Dermis microvascular lymphatic vessel endothelial cell (primary cell): ENCODE measurements at places on chromosomes 3 and 15. TPM values are rescaled to one million over a fixed set of nuclear protein-coding genes. Genes with fewer than 3 reads are reported as not detected.
A peak's percentile ranks its signal among the peaks of the same experiment; 100 is the strongest.

The CD80 gene
- under 0.01 TPM in 1 of 2 replicates, not detected in the other for total RNA-seq

The C3orf22 gene
- not detected in 2 replicates for total RNA-seq

The CLSTN2 gene
- total RNA-seq = under 0.01 and 0.13 TPM in 2 replicates

The SERPINI2 gene
- total RNA-seq = not detected in 2 replicates

The CHRD gene
- 0.63 and 0.77 TPM in 2 replicates for total RNA-seq

GRCh38 chr3:105253225-105253624, 113.5 kb upstream of the ALCAM start:
- peak; percentile 86 for DNase-seq

DNA sequence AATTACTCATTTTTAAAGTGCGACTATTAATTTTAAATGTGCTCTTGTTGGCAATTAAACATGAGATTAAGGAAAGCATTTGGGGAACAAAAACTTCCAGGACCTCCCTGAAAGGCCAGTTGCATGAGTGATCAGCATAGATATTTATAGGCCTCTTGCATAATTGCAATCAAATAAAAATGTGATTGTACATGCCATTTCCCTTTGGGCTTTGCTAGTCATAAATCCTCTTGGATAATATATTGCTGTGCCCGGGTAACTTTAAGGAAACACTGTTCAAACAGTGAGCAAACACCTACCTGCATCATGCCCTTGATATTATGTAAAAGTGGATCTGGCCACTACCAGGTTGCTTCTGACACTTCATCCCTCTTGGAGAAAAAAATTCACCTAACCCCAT, 239.1 kb downstream of the MCTP2 start:
- DNase-seq = no peak

DNA sequence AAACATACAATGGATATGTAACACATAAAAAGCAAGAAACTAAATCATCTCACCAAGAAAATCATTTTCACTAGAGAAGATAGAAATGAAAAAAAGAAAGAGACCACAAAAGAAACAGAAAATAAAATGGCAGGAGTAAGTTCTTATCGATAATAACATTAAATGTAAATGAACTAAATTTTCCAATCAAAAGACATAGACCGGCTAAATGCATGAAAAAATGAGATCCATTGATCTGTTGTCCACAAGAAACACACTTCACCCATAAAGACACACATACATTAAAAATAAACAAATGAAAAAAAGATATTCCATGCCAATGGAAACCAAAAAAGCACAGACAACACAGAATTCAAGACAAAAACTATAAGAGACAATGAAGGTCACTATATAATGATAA, 1771.9 kb downstream of the SI start:
- DNase-seq = no peak

DNA sequence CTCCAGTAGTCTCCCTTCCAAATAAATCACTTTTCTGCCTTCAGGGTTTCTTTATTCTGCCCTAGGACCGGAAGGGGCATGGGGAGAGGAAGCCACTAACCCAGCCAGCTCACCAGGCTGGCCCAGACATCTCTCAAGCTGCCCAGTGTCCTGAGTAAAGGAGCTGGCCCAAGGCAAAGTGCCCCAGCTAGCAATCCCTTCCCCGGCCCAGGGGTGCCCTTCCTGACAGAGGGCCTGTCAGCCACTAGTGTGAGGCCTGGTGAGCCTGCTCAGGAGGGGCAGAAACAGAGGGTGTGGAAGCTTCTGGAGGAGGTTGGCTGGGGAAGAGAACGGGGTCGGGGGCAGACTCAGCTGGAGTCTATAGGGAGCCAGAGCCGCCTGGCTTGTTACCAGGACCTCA, 22.2 kb downstream of the SHF start:
- no peak for DNase-seq

- DNase-seq = no peak
These were observed 29.6 kb downstream of the FSIP1 start for GRCh38 chr15:39752991-39753390.
